ENCODE measurements at places on chromosomes 13 and 19.

DNA sequence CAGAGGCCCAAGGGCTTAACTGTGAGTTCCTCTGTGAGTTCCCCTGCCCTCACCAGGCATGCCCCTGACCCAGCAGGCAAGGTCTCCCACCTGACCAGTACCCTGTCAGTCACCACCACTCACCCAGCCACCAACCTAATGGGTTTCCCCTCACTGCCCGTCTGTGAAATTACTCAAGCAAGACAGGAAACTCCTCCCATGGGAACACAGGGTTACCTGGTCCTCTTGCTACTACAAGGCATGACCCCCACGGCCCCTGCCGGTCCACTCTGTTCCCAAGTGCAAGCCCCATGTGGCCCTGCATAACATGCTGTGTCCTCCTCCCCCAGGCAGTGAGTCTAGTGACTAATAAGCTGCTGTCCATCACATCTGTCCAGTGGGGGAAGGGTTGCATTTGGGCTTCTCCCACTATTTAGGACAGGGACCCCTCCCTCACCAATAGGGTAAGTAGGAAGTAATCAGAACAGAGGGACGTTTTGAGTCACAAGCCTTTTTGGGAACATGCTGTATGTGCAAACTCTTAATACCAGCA is 8.0 kb upstream of the DHRS12 start:
- DNase-seq, result no peak

DNA sequence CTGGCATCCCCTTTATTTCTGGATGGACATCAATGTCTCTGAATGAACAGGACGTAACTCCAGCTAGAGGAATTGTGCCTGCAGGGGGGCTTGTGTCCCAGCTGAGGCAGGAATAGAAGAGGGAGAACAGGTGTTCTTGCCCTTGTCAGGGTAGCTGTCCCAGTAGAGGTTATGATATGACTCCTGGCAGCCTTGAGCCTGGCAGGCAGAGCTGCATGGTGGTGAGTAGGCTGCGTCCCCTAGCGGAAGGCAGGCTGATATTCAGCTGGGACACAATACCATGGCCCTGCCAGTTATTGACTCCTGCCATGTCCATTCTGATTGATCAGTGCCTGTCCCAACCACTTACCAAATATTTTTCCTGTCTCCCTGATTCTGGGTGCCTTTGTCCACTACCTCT is 197.2 kb downstream of the RAP2A start:
- no peak for DNase-seq

GRCh38 chr13:83183439-83184149 is 698.7 kb downstream of the SLITRK1 start:
- DNase-seq, result no peak

GRCh38 chr13:54742984-54743383 is 1714.4 kb downstream of the OLFM4 start:
- DNase-seq, result no peak

DNA sequence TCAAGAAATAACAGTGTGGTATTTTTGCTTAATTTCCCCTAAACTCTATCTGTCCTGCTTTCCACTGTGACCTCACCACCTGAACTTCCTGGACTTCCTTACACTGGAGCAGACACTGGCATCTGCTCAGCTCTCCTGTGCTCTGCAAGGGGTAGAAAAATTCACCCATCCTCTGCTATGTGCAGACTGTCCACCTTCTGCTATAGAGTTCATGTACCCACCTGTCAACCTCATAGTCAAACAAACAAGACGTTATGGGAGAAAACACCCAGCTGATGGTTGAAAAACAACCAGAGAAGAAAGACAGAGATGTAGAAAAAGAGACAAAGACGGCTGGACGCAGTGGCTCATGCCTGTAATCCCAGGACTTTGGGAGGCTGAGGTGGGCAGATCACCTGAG is 12.2 kb downstream of the LAIR1 start:
- DNase-seq, result no peak

- DNase-seq, result no peak
Observed at GRCh38 chr19:6204866-6205723, 69.6 kb downstream of the ACSBG2 start.

GRCh38 chr13:87094646-87095045 is 576.5 kb upstream of the SLITRK5 start:
- no peak for DNase-seq

DNA sequence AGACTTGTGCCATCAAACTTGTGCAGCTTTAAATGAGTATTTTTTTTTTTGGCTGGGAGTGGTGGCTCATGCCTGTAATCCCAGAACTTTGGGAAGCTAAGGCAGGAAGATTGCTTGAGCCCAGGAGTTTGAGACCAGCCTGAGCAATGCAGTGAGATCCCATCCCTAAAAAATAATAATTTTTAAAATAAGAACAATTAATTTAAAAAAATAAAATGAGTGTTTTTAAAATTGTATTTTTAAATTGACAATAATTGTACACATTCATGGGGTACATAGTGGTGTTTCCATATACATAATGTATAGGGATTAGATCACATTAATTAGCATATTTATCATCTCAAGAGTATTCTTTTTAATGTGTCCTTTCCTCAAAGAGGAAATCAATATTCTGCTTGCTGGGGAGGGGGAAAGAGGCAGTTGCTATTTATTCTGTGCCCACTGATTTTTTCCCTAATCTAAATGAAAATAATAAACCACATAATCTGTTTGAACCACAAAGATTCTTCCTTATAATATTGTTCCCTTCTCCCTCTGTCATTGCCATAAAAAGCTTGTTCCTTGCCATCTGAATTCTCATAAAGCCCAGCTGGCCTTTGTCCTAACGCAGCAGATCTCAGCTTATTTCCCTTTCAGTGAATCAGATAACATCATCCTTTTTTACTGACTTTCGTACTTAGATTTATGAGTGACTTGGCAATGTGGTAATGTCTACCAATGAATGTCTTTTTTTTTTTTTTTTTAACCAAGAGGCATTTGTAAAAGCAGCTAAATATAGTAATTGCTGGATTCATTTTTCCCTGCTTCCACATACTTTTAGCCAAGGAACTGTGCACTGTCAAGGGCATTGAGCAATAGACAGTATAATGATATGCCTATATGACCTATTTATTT is 81.8 kb upstream of the RUBCNL start:
- DNase-seq, result no peak

DNA sequence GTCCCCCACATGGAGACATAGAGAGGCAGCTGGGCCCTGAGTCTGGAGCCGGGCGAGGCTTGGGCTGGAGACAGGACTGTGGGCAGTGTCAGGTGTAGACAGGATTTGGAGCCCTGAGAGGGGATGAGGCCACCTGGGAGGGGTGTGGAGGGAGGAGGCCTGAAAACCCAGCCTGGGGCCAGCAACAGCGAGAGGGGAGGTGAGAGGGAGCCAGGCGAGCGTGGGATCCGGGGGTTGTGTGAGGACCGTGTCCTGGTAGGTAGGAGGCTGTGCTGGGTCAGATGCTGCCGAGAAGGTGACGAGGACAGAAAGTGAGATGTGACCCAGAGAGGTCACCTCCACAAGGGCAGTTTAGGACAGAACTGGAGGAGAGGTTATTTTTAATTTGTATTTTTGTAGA is 7.4 kb downstream of the MPND start:
- no peak for DNase-seq

DNA sequence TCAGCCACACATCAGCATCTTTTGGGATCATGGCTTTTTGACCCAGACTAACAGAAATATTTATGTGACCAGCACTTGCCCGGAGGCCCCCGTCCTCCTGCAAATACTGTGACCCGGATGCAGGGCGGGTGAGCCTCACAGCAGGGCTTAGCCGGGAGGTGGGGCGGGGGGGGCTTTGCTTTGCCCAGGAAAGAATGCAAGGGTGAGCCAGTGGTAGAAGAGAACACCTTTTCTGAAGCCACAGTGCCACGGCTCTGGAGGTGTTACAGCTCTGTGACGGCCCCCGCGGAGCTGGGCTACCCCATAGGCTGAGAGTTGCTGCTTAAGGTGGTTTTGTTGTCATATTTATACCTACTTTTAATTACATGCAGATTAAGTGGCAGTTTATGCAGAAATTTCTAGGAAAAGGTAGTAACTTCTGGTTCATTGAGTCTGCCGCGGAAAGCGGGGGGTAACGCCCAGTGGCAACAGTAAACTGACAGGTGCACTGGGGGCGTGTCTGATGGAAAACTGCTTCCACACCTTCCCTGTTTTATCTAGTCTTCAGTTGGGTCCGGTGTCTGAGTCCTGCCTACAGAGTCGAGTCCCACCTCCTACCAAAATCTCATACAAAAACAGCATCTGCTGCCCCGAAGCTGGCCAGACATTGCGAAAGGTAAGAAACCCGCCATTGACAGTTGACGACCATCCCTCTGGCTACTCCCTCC is 187.9 kb downstream of the TEX29 start:
- DNase-seq, result no peak

DNA sequence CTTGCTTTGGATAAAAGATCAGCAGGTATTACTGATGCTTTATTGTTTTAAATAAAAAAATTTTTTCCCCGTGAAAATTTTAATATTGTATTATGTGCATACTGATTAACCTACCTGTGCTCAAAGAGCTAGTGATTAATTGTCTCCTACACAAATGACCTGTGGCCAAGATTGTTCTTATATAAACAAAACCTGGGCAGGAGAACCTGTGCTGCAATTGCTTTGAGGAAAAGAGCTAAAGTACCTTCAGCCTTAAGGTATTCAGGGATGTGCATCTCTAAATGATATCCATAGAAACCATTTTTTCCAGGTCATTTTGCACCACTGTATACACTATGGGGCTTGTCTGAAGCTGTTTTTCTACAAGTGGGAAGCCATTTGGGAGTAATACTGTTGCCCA is 1.2 kb downstream of the FRY start:
- DNase-seq, result no peak

Data from NCI-H446 treated with DMSO at 0.1 percent for 48 hours (cell line).